Fibroblast of the aortic adventitia (primary cell): ENCODE measurements at places on chromosomes 4 and X.

DNA sequence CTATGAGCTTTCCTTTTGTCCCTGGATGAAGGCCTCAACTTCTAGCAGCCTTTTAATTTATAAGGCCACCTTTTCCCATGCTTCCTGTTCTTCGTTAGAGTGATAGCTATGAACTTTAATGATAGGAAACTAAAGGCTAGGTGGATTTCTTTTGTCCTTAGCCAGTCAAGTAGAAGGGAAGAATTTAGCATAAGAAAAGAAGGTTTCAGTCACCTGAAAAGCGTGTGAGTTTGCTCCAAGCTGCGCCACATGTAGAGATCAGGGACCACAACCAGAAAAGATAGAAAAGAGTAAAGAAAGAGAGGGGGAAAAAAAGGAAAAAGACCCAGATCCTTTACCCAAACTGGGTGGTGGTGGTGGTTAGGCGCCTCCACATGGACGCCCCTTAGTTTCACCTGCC, 28.6 kb downstream of the LUZP4 start:
- DNase-seq: no peak

DNA sequence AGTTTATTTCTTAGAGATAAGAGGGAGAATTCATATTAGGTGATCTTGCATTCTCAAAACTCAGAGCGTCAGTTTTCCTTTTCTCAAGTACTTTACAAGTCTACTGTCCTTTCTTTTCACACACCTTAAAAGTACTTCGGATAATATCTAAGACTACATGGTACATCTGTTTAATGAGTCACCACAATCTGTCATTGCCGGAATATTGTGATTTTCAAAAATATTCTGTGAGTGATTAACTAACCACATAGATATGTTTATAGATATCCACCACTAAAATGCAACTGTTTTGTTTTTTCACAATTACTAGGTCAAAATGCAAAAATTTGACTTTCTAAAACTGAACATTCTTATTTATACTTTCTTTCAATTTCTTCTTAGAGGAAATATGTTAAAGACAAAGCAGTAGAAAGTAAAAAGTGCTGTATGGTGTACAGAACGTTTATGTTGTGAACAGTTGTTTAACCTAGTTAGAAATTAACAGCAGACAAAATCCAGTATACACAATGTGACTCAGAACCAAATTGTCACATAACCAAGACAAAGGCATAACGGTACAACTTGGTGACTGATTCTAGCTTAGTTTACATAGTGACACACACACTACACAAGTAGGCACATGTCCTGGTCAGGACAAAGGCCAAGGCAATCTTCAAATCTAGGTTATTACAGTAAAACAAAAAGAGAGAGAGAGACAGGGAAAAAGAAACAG, 482.9 kb downstream of the NAF1 start:
- no peak for DNase-seq

DNA sequence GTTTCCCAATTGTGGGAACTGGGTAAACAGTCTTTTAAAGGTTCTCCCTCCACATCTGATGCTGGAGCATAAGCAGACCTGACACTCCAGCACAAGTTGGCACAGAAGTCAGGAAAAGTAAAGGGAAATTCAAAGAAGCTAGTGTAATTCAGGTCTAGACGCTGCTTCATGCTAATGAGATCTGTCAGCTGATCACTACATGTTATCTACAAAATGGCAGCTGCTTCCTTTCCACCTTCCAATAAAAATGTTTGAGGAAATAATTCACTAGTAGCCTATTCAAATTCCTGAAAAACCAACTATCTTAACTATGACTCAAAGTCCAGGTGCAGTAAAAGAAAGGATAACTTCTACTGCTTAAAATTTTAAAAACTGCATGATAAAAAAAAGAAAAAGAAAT, 29.3 kb downstream of the DCAF8L2 start:
- DNase-seq: no peak

GRCh38 chr4:82900066-82900410, 497 bp upstream of the THAP9 start:
- no peak for DNase-seq

GRCh38 chrX:139739138-139739537, 31.2 kb upstream of the MCF2 start:
- DNase-seq: peak; percentile 19

- no peak for DNase-seq
Observed at GRCh38 chr4:154478547-154478946, 13.1 kb downstream of the DCHS2 start.

DNA sequence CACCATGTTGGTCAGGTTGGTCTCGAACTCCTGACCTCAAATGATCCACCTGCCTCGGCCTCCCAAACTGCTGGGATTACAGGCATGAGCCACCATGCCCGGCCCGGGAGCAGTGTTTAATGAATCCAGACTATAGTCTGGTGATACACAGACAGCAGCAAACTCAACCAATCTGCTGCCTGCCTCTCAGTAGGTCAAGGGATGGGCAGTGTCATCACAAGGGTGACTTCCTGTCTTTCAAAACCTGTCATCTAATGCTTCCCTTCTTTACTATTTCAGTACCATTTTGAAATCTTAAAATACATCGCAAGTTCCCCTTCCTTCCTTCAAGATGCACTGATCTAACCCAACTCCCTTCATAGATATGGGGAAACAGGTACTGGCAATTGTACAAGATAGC, 8.4 kb downstream of the RPL39 start:
- no peak for DNase-seq

DNA sequence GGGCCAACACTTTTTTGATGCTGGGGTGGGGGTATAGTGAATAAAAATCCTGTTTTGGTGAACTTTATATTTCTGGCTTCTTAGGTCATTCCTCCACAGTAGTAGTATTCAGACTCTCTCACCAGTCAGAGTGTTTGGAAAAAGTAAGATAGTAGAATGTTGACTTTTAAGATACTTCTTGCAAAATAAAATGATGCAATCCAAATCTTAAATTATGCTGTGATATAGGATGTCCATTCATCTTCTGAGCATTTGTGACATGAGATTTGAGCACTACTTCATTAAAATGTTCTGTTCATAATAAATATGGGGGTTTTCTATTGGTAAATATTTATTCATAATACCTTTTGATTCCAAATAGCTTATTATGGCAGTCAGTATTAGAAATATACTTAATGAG, 70.1 kb downstream of the BMP2K start:
- DNase-seq: peak; percentile 6

GRCh38 chr4:174523025-174523693, 871 bp upstream of the HPGD start:
- DNase-seq: peak; percentile 27

DNA sequence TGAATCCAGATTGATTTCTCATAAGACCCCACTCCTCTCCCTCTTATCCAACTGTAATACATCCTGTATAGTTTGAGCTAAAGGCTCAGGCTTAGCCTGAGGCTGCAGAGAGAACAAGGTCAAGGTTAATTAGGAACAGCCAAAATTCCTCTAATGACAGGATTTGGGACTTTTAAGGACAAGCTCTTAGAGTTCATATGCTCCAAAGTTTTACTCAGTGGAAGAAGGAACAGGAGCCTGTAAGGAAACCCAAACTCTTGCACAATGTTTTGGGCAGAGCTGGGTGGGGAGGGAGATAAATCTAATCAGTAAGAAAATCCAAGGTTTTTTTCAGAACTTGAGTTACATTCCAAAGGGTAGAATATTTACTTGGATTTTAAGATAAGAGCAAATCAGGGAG, 238.8 kb downstream of the QDPR start:
- DNase-seq: peak; percentile 80

DNA sequence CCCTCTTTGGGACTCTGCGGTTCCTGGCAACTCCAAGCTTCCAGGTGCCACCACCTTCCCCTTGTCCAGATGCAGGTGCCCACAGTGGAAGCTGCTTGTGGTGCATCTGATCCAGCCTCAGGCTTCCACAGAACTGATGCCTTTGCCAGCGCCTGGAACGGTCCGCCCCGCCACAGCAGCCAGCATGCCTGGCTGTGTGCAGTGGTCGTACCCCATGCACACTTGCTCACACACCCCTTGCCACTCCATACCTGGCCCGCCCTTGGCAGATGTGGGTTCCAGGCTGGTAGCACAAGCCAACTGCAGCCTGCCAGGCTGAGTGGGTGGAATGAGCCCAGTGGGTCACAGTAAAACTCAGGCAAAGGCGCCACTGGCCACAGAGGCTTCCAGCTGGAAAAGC, 240.5 kb downstream of the PPP4R3C start:
- DNase-seq: no peak

DNA sequence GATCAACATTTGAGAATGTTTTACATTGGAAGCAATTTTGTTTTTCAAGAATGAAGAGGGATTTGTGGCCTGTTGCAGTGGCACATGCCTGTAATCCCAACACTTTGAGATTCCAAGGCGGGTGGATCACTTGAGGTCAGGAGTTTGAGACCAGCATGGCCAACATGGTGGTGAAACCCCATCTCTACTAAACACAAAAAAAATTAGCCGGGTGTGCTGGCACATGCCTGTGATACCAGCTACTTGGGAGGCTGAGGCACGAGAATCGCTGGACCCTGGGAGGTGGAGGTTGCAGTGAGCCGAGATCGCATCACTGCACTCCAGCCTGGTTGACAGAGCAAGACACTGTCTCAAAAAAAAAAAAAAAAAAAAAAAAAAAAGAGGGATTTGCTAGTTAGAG, 127.8 kb downstream of the RPA4 start:
- DNase-seq: no peak

DNA sequence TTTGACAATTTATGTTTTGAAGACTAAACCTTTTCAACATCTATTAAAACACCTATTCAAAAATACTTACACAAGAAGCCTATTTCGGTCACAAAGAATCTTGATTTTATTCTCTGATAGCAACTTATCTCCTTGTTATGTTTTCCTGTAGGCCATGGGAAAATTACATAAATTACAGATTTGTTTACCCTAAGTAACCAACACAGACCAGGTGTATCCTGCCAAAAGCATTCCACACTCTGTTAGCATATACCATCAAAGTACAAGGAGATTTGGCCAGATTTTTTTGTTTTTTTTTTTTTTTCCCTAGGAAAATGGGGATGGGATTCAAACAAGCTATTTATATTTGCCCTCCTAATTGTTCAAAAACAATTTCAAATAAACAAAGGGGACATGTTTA, 497.9 kb upstream of the MAGEB18 start:
- no peak for DNase-seq

GRCh38 chr4:161714931-161715330, 448.9 kb downstream of the FSTL5 start:
- no peak for DNase-seq

- no peak for DNase-seq
Observed at GRCh38 chr4:19707876-19708275, 543.8 kb upstream of the SLIT2 start.

- no peak for DNase-seq
Observed at GRCh38 chr4:125801373-125801772, 486.6 kb downstream of the FAT4 start.

DNA sequence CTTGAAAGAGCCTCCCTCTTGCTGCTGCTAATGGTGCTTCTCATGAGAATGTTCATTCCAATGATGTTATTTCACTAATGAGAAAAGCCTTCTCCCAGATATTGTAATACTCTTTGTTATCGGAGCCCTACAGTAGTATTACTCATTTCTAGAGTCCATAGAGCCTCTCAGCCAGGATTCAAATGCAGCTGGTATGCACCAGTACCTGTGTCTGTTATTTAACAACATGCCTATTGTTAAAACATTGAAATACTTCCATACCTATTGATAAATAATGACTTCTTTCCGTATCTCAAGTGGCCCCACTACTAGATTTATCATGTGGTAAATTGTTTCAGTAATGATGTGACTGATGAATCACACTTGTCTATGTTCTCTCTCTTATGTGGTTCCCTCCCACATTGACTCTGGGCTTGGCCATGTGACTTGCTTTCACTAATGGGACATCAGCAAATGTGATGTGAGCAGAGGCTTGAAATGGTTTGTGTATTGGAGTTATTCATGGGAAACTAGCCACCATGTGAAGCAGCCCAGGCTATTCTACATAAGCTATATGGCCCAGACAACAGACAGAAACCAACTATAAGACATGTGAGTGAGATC, 207.6 kb downstream of the THOC2 start:
- DNase-seq: no peak

- DNase-seq: peak; percentile 69
Observed at GRCh38 chr4:172850838-172851237, 317.8 kb upstream of the GALNT7 start.

DNA sequence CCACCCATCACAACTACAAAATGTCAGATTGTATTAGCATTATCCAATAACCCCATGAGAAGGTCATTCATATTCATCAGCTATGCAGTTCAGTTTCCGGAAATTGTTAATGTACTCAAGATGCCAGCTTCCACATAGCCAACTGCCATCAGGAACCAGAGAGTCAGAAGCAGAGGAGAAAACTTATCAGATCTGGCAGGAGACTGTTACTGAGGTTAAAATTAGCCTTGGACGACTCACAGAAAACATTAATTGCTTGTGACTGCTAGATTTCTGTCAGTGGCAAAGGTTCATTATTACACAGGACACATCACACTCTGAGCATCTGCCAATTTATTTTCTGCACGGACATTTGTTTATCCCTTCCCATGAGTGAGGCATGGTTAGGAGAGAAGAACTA, 352.8 kb downstream of the DHRSX start:
- DNase-seq: no peak

DNA sequence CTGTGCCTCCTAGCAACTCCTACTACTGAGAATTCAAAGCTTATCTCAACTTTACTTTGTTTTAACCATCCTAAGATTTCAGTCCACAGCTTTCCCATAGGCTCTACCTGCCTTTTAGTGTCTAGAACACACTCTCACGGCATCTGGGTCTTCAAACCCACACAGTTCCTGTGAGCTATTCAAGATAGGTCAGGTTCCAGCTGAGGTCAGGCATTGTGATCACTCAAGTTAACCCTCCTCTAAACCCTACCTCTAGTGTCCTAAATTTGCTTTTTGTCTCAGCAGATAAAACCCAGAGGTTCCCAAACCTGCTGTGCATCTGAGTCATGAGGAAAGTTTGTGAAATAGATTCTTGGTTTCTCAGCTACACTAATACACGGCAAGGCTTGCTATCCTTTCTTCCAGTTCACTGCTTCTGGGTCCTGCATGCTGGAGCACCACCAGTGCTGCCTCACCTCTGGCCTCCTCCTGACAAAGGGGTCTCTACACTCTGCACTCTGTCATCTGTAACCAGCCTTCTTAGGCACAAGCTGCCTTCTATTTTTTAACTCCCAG, 324.6 kb upstream of the MAGEB2 start:
- DNase-seq: no peak

DNA sequence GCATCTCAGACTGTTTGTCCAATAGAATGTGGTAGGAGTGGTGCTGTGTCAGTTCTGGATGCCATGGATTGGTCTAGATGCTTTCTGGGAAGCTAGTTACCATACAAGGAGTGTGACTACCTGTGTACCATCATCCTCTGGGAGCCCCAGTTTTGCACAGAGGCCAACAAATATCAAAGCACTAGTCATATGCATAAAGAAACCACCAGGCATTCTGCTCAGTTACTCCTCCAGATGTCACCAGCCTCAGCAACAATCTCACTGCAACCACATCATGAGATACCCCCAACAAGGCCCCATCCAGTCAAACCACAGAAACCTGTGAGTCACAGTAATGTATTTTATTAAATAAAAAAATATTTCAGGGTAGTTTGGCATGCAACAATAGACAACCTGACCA, 435.8 kb upstream of the CPEB2 start:
- DNase-seq: peak; percentile 1

GRCh38 chr4:136301749-136302495, 1230.4 kb downstream of the PCDH18 start:
- DNase-seq: no peak

GRCh38 chr4:174332741-174333493, 49.2 kb downstream of the CEP44 start:
- DNase-seq: peak; percentile 69

- DNase-seq: no peak
Observed at GRCh38 chrX:22088326-22088725, 56.2 kb downstream of the PHEX start.

- peak; percentile 12 for DNase-seq
Observed at GRCh38 chrX:49761481-49761880, 65.7 kb upstream of the PAGE1 start.
